ENCODE measurements at places on chromosomes 7 and 10. TPM values are rescaled to one million over a fixed set of nuclear protein-coding genes. Genes with fewer than 3 reads are reported as not detected.

DNA sequence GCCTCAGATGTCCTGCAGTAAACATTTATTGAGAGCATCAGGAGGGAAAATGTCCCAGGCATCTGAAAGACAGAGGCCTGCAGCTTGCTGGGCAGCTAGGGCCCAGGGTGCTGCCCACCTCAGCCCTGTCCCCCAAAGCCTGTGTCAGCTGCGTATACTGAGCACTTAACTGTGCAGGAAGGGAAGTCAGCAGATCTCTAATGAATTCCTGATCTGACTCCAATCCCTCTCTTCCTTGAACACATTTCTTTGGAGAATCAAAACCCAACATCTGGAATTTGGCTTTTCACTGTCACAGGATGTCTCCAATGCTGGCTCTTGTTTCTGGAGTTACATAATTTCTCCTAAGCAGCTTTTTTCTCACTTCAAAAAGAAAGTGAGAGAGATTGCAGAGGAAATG, 364.7 kb upstream of the NFE2L3 start:
- no peak for DNase-seq

DNA sequence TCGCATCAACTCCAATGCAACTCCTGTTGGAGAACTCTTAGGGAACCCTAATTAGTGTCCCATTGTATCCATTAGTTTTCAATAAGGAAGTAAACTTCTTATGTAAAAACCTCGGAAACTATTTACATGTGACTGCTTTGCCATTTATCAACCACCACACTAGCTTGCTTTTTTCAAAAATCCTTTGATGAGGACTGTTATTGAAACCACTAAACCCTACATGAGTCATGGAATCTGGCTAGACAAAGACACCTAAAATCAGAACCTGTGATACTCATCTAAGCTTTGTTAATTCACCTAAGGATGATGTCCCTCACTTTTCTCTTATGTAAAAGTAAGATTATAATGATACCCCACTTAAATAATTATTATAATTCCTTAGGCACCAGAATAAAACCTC, 414.1 kb upstream of the ETV1 start:
- no peak for DNase-seq

- DNase-seq: no peak
These were observed 63.7 kb downstream of the CARD11 start for GRCh38 chr7:2979951-2980350.

DNA sequence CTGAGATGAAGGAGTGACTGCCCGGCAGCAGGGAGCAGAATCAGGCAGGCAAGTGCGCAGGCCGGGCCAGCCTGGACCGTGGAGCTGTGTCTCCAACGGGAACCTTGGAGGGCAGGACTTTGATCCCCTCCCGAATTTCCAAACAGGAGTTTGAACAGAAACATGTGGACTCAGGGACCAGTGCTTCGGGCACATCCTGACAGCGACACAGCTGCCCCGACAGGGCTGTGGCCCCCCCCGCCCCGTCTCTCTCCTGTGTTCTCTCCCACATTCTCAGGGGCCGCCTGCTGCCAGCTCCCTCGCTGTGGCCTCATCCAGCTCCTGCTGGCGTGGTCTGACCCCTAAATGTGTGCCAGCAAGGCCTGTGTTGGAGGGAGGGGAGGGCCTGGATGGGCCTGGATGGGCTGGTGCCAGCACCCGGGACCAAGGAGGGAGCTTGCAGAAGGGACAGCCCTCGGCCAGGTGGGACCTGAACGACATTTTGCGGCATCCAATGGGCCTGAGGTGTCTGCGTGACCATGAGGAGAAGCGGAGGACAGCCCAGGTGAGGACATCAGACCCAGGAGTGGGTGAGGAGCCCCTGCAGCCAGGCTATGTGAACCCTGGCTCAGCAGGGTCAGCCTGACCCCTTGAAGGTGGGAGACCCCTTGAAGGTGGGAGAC, 222.9 kb downstream of the DNAJB6 start:
- DNase-seq: no peak

DNA sequence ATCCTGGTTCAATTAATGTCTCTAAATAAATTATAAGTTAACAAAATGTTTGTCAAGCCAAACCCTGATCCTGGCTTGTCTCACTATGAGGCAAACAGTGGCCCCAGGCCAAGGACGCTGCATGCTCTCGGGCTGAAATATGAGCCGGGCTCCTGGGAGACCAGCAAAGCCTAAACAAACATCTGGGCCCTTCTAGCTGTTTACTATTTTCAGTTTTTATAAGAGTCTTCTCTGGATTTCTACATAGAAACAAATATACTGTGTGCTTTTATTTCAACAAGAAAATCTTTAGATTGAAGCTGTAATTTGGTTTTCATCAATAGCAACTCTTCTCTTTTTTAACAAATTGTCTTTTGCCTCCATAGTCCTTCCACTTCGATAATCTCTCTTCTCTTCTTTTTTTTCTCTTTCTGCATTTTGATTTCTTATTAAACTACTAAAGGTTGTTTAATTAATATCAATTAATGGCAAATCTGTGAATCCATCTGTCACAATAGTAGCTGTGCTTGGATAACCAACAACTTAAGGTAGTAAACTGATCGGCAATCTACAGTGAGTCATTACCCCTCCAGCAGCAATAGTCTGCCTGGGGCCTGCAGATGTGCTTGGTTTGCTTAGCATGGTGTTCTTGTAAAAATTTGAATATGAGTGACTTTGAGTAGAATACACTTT, 83.3 kb upstream of the DNAJC1 start:
- DNase-seq: no peak

- DNase-seq: no peak
These were observed 25.7 kb downstream of the TMEM176A start for GRCh38 chr7:150826061-150826849.

Gene NAT16
- not detected for total RNA-seq

Data from naive thymus-derived CD4-positive, alpha-beta T cell (primary cell).